PC-3 (cell line): ENCODE measurements at places on chromosomes 1 and 21. TPM values are rescaled to one million over a fixed set of nuclear protein-coding genes. Genes with fewer than 3 reads are reported as not detected.
A peak's percentile ranks its signal among the peaks of the same experiment; 100 is the strongest.

AIRE gene
- total RNA-seq, result not detected in 2 replicates

TSPAN1 gene
- total RNA-seq, result 33.3 and 33.7 TPM in 2 replicates

GSTM4 gene
- 24.0 and 25.9 TPM in 2 replicates for total RNA-seq

ASAP3 gene
- total RNA-seq, result 12.8 and 17.0 TPM in 2 replicates

CDCA8 gene
- total RNA-seq, result 30.1 and 31.8 TPM in 2 replicates

TRABD2B gene
- total RNA-seq, result 0.44 and 0.63 TPM in 2 replicates

FCRL1 gene
- not detected in 2 replicates for total RNA-seq

FAM177B gene
- not detected in 2 replicates for total RNA-seq

OR2T33 gene
- 0.18 TPM in 1 of 2 replicates, not detected in the other for total RNA-seq

S100A1 gene
- total RNA-seq, result 0.29 TPM in 1 of 2 replicates, not detected in the other

TNNT2 gene
- total RNA-seq, result 1.1 and 2.9 TPM in 2 replicates

- peak; percentile 51 for DNase-seq
Measured at GRCh38 chr1:50474859-50475809, 51.9 kb upstream of the DMRTA2 start.

GRCh38 chr1:78911956-78912880, 94.3 kb downstream of the ADGRL4 start:
- DNase-seq, result no peak

DNA sequence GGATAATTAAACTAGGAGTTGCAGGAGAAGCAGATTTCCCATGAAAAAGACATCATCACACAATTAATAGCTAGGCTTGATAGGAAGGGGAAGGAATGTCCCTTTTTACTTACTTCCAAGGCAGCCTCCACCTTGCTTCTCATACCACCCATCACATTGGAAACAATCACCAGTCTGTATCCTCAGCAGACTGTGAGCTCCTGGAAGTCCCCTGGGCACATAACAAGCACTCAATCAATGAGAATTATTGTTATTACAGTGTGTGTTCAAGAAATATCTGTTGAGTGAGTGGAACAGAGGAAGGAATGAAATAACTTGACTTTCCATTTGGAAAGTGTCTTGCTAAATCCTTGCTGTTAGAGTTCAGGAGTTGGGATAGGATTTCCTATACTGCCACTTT, 36.2 kb downstream of the HIVEP3 start:
- DNase-seq, result peak; percentile 21

- peak; percentile 13 for DNase-seq
Measured at GRCh38 chr1:23742670-23743286, 493 bp upstream of the ELOA start.

- DNase-seq, result no peak
Measured at GRCh38 chr1:7351649-7352048, 419.4 kb upstream of the VAMP3 start.

GRCh38 chr1:16913181-16913832, 8.4 kb upstream of the CROCC start:
- DNase-seq, result no peak

- DNase-seq, result no peak
Measured at GRCh38 chr1:22163564-22163963, 20.7 kb upstream of the WNT4 start.

GRCh38 chr1:248807067-248807737, 18.5 kb downstream of the SH3BP5L start:
- DNase-seq, result peak; percentile 60

DNA sequence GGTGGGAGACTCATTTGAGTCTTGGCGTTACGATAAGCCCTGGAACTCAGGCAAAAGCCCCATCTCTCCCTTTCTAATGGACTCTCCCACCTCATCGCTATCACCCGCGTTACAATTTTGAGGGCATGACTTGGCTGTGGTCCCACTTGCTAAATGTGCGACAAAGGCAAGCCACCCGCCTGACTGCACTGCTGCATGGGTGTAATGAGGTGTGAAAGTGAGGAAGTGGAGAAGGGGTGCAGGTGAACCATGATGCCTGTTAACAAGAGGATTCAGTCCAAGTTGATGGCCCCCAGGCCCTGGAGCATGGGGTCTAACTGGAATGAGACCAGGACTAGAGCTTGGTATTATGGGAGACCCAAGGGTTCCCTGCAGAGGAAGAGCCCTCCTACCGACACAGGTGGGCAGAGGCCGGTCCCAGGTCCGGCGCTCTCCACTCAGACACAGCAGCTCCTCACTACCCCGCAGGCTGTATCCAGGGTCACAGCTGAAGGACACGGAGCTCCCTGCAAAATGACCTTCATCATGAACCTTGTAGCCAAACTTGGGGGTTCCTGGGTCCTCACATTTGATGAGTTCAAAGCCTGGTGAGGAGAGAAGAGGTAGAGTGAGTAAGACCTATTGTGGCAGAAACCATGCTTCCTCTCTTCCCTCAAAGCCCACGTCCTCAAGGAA, 165.4 kb upstream of the HMGB4 start:
- DNase-seq, result no peak

DNA sequence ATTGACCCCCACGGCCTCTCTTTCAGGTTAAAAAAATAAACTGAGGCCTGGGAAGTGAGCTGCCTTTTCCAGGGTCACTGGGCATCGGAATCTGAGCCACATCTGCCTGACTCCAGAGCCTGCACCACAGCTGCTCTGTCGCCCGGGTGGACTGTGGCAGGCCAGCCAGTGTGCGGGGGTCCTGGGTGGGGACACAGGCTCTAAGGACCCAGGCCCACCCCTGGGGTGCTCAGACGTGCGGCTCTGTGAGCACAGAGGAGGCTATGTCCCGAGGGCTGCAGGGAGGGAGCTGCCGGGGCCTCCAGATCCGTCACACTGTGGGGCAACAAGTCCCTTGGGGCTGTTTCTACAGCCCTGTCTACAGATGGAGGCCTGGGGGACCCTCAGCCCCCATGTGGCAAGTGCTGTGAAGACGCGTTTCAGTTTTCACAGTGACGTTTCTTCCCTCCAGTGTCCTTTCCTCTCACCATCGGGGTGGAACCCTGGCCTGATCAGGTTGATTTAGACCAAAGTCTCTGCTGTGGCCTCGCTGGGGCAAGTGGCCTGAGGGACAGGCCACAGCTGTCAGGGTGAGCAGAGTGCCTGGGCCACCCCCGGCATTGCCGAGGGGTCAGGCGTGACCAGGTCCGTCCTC, 39.2 kb upstream of the ACTRT2 start:
- DNase-seq, result no peak

- DNase-seq, result no peak
Measured at GRCh38 chr1:30414851-30415165, 308.6 kb downstream of the MATN1 start.

DNA sequence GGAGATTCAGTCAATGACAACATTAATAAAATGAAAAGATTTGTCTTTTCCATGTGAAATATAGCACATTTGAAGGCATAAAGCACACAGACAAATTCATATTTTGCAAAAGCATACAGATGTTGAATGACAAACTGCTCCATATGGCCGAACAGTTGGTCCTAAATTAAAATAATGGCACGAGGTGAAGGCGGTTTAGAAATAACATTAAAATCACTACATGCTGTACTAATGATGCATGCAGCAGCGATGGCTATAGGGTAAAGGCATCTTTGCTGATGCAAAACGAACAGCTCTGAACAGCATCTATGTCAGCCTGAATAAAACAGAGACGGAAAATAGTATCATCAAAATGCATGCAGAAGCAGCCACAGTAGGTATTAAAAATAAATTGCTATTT, 102.6 kb downstream of the TTLL7 start:
- no peak for DNase-seq

- DNase-seq, result peak; percentile 7
Measured at GRCh38 chr1:110639724-110640386, 33.7 kb upstream of the KCNA2 start.

DNA sequence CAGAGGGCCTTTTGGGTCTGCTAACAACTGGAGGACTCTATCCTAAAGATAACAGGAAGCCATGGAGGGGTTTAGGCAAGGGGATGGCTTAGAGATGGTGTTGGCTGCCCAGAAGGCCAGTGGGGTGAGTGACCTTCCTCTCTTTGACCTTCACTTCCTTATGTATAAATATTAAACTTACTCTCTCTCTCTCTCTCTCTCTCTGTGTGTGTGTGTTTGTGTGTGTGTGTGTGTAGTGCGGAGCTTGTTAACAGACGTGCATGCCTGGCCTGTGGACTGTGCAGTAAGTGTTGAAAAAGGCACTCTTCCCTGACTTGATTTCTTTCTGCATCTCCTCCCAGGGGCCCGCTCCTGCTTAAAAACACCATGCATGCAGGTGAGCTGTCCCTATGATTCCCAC, 10.0 kb downstream of the MROH7 start:
- DNase-seq, result no peak

- peak; percentile 44 for DNase-seq
Measured at GRCh38 chr1:81414488-81415015, 386.2 kb upstream of the ADGRL2 start.

- DNase-seq, result no peak
Measured at GRCh38 chr1:171247501-171247900, 793 bp upstream of the FMO1 start.

DNA sequence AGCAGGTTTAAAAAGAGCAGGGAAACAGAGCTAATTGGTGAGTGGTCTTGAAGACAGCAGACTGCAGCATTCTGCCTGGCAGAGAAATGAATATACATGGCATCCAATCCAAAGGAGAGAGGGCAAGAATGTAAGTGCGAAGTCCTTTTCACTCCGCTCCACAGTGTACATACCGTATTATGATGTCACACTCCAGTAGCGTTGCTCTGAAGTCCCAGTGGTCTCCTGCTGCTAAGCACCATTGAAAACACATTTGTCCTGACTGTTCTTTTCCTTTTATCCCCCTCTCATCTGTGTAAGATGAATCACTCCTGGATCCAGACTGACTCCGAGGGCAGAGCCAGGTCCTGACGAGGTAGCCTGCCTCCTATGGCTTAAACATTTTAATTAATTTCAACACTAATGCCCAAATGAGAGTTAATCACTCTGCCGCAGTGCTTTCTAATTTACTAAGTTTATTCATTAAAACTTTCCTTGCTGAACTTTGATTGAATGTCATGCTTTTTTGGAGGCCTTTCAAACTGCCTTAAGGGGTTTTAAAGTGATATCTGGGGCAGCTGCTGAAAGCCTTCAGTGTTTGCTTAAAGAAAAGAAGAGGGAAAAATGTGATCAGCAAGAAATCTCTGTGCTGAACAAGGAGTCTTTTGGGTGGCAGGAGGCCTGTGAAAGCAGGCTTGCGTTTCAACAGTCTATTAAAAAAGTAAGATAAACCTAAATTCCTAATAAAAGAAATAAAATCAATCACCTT, 227.2 kb downstream of the ATG4C start:
- DNase-seq, result no peak

DNA sequence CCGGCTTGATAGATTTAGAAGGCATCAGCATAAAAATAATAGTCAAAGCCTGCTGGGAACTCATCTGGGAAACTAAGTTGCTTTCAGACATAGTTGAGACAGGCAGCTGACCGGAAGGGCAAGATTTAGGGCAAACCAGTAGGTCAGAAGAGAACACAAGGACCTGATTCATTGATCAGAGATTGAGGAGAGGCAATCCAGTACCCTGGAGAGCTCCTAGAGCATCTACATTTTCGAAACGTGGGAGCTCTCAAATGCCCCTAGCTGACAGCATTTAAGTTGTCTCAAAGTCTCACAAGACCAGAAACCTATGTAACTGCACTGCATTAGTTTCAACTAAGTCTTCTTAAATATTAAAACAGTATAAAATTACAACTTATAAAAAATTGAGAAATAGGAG, 22.9 kb upstream of the MTF2 start:
- DNase-seq, result peak; percentile 44

DNA sequence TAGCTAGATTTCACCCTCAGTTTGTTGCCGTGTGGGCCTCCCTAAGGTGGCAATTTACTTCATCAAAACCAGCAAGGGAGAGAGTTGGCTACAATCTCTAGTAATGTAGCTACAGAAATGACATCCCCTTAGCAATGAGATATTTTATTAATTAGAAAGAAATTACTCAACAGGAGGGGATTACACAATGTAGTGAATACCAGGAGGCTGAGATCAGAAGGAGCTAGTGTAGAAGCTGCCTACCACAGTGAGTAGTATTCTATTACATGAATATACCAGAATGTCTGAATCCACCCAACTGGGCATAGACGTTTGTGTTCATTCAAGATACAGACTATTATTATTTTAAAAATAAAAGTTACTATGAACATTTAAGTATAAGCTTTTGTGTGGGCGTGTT, 868.2 kb upstream of the CXADR start:
- DNase-seq, result no peak

GRCh38 chr1:115458426-115459114, 120.5 kb upstream of the NGF start:
- DNase-seq, result peak; percentile 84

GRCh38 chr21:29691616-29692491, 247.9 kb downstream of the GRIK1 start:
- no peak for DNase-seq

- no peak for DNase-seq
Measured at GRCh38 chr1:158604968-158605367, at the start of gene OR10Z1. Gene OR10Z1, plus strand, starts transcription at chr1:158605268. Its CDS starts 1,171 bp downstream, at chr1:158606439.

DNA sequence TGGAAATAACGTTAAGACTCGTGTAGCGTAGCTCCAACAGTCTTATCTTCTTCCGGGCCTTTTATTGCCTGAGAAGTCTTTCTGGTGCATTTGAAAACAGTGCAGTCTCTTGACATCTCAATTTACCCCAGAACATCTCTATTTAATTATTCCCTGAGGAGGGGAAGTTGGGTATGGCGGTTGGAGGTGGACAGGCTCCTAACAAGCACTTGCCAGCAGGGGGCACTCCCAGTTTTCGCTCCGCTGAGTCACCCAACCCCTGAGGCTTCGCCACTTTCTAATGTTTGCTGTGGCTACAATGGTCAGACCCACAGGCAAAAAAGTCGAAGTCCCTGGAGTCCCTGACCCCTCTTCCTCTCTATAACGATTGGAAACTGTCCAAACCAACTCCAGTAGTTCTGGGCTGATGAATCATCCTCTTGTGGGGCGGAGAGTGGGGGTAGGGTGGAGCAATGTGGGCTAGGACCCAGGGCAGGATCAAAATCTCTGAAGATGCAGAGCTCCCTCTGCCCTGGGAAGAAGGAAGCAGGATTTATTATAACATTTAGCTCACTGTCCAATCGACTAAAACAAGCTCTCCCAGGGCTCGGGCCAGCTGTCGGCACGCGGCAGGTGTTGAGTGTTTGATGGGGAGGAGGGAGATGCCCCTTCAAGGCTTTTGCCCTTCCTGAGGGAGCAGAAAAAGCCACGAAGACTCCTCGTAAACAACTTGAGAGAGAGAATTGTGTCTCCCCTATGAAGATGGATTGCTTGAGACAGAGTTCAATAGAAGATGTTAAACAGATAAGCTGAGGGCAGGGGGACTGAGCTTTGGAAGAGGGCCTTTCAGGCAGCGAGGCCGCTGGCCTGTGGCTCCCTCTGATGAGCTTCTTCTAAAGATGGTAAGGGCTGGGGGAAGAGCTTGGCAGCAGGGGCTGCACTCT, 85.7 kb downstream of the BRINP2 start:
- DNase-seq, result peak; percentile 97

DNA sequence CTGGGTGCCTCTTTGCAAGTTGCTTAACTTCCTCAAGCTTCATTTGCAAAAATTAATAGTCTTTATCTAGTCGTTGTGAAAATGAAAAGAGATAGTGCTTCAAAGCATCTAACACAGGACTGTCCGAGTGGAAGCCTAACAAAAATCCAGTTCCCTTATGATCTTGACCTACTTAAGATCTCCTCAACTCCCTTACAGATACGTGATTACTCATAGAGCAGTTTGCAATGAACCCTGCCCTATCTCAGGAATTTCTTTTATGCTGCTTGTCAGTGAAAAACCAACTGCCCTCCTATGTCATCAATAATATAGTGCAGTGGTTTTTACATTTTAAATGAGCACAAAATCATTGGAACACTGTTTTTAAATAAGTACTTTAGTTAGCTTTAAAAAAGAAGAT, 314.3 kb downstream of the BACH1 start:
- no peak for DNase-seq

GRCh38 chr1:94675373-94675772, 133.8 kb upstream of the F3 start:
- no peak for DNase-seq

GRCh38 chr1:179082999-179083335, 1.1 kb downstream of the TOR3A start:
- peak; percentile 31 for DNase-seq
